GOT3 (cell line): ENCODE measurements at places on chromosomes 5 and 9.
A peak's percentile ranks its signal among the peaks of the same experiment; 100 is the strongest.

DNA sequence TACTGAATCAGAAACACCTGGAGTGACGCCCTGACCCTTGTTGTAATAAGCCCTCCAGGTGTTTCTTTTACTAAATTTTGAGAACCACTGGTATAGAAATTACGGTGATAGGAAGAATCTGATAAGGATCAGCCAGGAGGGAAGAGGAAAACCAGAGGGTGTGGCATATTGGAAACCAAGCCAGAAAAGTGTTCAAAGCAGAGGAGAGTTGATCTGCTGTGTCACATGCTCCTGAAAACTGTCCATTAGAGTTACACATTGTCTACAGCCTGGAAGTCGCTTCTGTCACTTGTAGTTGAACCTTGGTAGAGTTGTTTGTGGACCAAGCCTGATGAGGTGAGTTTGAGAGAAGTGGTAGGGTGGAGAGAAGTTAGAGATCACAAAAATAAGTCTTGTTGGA lies 497.4 kb downstream of the ENC1 start:
- DNase-seq: no peak

- no peak for DNase-seq
Observed at GRCh38 chr5:132087176-132087575, 13.6 kb downstream of the CSF2 start.

- no peak for DNase-seq
Observed at GRCh38 chr5:119336845-119337580, 18.8 kb upstream of the TNFAIP8 start.

- no peak for DNase-seq
Observed at GRCh38 chr9:81562231-81563019, 126.9 kb downstream of the TLE1 start.

- peak; percentile 1 for DNase-seq
Observed at GRCh38 chr9:121398374-121398773, 28.3 kb upstream of the STOM start.

DNA sequence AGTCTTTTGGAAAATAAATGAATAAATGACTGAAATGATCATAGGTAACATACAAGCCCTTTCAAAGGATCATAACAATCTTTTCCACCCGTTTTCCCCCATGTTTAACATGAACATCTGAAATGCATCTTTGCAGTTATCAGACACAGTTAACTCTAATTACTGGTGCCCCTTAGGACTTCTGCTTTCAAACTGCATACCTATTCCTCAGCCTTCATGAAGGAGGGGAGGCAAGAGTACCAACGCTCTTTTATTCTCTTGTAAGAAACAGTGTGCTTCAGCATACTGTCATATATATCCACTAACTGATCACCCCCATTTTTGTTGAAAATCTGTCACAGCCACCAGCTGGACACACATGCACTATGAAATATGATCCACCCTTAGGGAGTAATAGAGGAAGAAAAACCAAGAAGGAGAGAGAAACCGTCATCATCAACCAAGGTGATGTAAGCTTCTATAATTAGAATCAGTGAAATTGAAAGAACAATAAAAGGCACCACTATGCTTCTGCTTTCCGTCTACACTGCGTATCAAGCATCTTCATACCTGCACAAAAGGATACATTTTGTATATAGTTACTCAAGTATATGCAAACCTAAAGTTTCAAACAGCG lies 98.7 kb downstream of the RAPGEF6 start:
- no peak for DNase-seq

- no peak for DNase-seq
Observed at GRCh38 chr5:176658817-176659511, 11.7 kb downstream of the TSPAN17 start.
